Suprapubic skin (tissue), 4 donors: ENCODE measurements at places on chromosomes 6 and 20. TPM values are rescaled to one million over a fixed set of nuclear protein-coding genes. Genes with fewer than 3 reads are reported as not detected.

DNA sequence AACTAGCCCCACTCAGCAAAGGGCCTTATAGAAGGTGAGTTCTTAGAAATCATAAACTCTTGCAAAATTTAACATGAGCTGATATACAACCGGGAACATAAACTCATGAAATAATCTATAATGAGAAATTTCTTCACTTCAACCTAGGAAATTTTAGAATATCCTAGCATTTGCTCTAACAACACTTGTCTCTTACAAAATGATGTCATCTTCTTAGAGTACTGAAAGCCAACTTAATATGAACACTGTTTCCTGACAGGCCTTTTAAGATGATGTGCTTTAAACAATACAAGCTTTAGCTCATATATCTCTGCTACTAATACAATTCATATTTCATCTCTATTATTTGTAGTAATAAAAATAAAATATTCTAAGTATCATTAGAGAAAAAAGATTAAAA, 932 bp downstream of the PACRG start:
- H3K4me1 ChIP-seq, result peaks cover 16% of the 10 kb centered on the region
- no peaks in the 10 kb centered on the region for H3K27me3 ChIP-seq
- no peak overlapping the region for H3K27ac ChIP-seq

- H3K27ac ChIP-seq, result no peak overlapping the region
- H3K4me1 ChIP-seq, result no peaks in the 10 kb centered on the region
These were observed 25.3 kb upstream of the PROKR2 start for GRCh38 chr20:5342021-5342420.

DNA sequence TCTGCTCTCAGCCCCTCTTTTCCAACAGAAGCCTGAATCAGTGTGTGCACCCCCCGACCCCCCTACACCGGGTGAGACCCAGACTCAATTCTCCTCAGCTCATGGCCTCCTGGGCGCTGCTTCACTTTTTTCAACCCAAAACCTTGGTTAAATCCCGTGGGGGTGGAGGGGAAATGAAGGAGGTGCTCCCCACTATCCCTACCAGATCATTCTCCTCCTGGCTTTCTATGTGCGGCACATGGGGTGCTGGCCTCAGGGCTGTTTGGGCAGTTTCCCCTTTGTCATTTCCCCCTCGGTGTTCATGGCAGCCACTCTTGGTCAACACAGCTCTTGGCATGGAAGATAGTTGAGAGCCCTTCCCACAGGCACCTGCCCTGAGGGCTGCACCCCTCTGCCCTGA, 4.6 kb downstream of the CST4 start:
- DNase-seq, result no peak
- no peaks in the 10 kb centered on the region for H3K4me1 ChIP-seq
- no peaks in the 10 kb centered on the region for H3K36me3 ChIP-seq
- H3K27ac ChIP-seq, result no peak overlapping the region
- H3K4me3 ChIP-seq, result no peak overlapping the region

- H3K4me3 ChIP-seq, result peak overlapping the region; percentile 7
- H3K4me1 ChIP-seq, result peaks cover 60% of the 10 kb centered on the region
- H3K27me3 ChIP-seq, result no peaks in the 10 kb centered on the region
- peak overlapping the region; percentile 91 for H3K27ac ChIP-seq
- H3K36me3 ChIP-seq, result no peaks in the 10 kb centered on the region
These were observed 7.8 kb downstream of the ADTRP start for GRCh38 chr6:11770546-11771466.

DNA sequence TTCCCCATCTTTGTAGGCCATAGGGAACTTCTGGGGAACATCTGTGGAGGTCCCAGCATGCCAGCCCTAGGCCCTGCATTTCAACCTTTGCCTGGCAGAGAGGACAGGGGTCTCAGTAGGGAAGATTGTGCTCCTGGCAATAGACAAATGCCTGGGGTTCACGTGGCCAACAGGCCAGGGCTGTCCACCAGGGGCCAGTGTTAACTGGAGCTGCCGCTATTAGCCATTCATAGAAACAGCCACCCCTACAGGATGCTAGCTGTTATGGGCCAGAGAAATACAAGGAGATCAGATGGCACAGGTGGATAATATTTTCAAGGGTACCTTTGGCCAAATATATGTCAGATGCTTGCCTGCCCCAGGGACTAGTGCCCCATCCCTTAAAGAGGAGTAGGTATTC, 932.9 kb downstream of the QKI start:
- no peak overlapping the region for H3K27ac ChIP-seq
- H3K4me1 ChIP-seq, result no peaks in the 10 kb centered on the region
- no peak overlapping the region for H3K4me3 ChIP-seq
- no peaks in the 10 kb centered on the region for H3K36me3 ChIP-seq
- H3K27me3 ChIP-seq, result no peaks in the 10 kb centered on the region
- no peak for DNase-seq

DNA sequence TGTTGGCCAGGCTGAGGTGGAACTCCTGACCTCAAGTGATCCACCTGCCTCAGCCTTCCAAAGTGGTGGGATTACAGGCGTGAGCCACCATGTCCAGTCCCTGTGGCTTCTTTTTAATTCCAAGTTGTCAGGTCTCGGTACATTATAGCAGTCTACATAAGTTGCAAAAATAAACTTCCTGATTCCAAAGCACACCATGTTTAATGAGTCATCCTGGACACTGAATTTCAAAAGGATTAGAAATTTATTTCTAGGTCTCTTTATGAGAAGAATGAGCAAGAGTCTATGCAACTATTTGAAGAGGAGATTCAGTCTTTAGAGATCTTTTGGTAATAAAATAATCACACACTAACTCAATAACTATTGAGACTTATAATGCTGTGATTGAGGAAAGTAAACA, 63.9 kb upstream of the MCHR2 start:
- DNase-seq, result no peak
- H3K4me1 ChIP-seq, result no peaks in the 10 kb centered on the region
- no peak overlapping the region for H3K4me3 ChIP-seq
- no peaks in the 10 kb centered on the region for H3K27me3 ChIP-seq

GRCh38 chr6:94902974-94903628, 674.2 kb upstream of the MANEA start:
- no peak for DNase-seq
- no peak overlapping the region for H3K4me3 ChIP-seq
- no peaks in the 10 kb centered on the region for H3K4me1 ChIP-seq

GRCh38 chr6:48915591-48915990, 547.5 kb downstream of the MMUT start:
- no peak overlapping the region for H3K27ac ChIP-seq
- H3K27me3 ChIP-seq, result no peaks in the 10 kb centered on the region
- DNase-seq, result no peak

DNA sequence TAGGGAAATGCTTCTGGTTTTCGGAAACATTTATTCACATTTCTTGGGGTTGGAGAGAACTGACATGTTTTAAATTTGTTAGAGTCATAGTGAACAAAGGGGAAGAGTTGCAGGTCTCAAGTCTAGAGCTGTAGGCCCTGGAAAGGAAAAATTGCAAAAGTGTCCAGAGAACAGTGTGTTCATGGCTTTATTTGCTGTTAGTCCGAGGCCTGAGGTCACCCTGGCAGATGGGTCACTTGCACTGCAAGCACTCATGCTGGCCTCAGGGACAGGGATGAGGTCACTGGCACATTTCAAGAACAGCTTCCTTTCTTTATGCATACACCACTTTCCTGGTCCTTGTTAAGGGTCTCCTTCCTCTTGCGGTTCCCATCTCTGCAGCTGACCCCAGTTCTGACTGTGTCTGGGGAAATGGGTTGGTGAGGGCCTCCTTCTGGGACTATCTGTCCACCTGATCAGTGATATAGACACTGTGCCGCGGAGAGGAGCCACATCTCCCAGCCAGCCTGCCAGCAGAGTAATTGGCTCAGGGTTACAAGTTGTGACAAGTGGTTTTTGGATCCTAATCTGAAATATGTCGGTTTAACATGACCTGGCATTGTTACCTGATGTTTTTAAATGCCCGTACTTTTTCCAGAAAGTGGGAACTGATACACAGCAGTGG, 194.0 kb downstream of the EYA4 start:
- no peaks in the 10 kb centered on the region for H3K27me3 ChIP-seq
- H3K36me3 ChIP-seq, result no peaks in the 10 kb centered on the region

DNA sequence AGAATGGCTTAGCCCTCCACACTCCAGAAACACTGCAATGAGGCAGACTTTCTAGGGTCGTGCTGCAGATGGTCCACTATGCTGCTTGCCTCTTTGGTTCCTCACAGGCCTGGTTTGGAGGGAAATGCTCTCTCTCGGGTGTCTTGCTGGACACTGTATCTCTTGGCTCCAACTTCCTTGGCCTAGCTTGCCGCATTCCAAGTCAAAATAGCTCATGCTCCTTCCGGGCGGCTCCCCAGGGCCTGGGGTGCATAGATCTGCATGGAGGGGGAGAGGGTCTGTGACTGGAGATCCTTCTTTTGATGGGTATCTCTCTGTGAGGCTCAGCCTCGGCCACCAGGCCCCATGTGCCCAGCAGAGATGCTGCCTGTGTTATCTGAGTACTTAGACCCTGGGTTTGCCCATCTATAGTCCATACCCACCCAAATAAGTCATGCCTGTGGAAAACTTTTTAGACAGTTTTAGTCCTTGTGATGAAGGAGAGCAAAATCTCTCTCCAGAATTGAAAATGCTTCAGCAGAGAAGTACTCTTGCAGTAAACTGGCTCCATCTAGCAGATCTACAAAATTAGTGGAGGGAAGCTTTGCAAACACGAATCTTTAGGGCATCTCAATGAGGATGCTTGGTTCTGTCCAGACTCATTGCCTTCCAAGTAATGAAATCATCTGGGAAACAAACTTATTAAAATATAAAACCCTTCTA, 264.1 kb upstream of the RIN2 start:
- no peaks in the 10 kb centered on the region for H3K27me3 ChIP-seq
- H3K4me3 ChIP-seq, result no peak overlapping the region
- no peak for DNase-seq

DNA sequence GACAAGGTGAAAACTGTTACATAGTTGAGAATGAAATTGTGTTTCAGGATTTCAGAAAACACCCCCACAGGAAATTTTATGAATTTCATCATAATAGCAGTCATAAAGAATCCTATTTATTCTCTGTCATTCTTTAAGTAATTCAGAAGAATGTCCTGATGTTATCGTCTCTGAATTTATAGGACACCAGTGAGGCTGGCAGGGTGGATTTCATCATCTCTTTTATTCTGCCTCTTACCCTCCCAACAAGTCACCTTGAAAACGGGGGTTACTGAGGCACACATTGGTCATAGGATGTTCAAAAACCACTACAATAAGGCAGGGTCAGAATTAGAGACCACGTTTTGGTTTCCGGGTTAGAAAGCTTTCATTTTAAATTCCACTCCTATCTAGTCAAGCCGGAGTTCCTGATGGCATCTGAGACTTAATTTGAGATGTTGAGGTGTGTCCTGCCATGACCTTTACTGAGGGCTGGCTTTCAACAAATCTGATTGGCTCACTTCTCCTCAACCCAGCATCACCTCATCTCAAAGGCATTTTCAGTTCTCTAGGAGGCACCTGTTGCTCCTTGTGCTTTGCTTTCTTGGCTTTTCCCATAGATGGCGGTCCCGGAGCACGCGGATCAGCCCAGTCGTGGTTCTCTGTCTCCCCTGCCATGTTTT, 230.6 kb upstream of the SUPT3H start:
- no peaks in the 10 kb centered on the region for H3K27me3 ChIP-seq
- DNase-seq, result no peak
- H3K27ac ChIP-seq, result peak overlapping the region; percentile 35
- no peak overlapping the region for H3K4me3 ChIP-seq

- no peaks in the 10 kb centered on the region for H3K4me1 ChIP-seq
- no peaks in the 10 kb centered on the region for H3K27me3 ChIP-seq
- no peak for DNase-seq
- no peaks in the 10 kb centered on the region for H3K36me3 ChIP-seq
- H3K27ac ChIP-seq, result no peak overlapping the region
These were observed 498.7 kb downstream of the TENT5A start for GRCh38 chr6:81253821-81254220.

- no peak overlapping the region for H3K27ac ChIP-seq
- no peak for DNase-seq
- no peak overlapping the region for H3K4me3 ChIP-seq
- no peaks in the 10 kb centered on the region for H3K4me1 ChIP-seq
These were observed 17.0 kb upstream of the SAMD3 start for GRCh38 chr6:130239755-130240154.

DNA sequence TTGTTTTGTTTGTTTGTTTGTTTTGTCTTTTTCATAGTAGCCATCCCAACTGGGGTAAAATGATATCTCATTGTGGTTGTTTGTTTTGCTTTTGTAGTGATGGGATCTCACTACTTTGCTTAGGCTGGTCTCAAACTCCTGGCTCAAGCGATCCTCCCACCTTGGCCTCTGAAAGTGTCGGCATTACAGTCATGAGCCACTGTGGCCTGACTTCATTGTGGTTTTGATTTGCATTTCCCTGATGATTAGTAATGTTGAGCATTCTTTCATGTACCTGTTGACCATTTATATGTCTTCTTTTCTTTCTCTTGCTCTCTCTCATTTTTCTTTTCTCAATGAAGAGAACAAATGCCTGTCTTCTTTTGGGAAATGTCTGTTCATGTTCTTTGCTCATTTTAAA, 30.8 kb upstream of the HLA-DOA start:
- no peak overlapping the region for H3K27ac ChIP-seq
- H3K36me3 ChIP-seq, result no peaks in the 10 kb centered on the region
- H3K4me1 ChIP-seq, result no peaks in the 10 kb centered on the region
- no peak for DNase-seq
- no peaks in the 10 kb centered on the region for H3K27me3 ChIP-seq

DNA sequence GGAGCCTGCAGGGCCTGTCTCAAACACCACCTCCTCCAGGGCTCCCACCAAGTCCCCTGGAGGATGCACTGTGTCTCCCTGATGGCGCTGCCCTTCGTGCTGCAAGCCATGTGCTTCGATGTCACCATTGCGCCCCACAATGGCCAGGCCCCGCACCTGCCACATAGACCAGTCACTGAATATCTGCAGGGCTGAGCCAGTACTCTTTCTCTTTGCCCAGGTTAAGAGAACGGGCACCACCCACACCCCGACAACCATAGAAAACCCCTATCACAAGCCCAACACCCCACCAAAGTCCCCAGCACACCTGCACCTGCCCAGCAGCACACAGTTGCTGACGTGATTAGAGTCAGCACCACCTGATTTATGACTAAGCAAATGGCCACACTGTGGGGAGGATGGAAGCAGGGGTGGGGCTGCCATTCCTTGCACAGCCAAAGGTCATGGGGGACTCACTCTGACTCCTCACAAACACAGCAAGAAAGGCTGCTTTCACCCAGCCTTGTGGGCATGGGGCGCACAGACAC, 104.3 kb downstream of the SLC23A2 start:
- H3K36me3 ChIP-seq, result peaks cover 8% of the 10 kb centered on the region
- no peak for DNase-seq
- H3K4me1 ChIP-seq, result peaks cover 21% of the 10 kb centered on the region
- no peaks in the 10 kb centered on the region for H3K27me3 ChIP-seq

The C6orf141 gene
- 9.8 TPM for total RNA-seq

The APOBEC2 gene
- not detected for total RNA-seq

The ABCC10 gene
- total RNA-seq, result 22.8 TPM

The HEBP2 gene
- total RNA-seq, result 82.9 TPM

The GJA10 gene
- total RNA-seq, result not detected

The TSPYL4 gene
- 18.7 TPM for total RNA-seq

The EDN1 gene
- 18.7 TPM for total RNA-seq

The FAM83C gene
- 68.8 TPM for total RNA-seq

The STX11 gene
- 21.1 TPM for total RNA-seq

The NOX3 gene
- total RNA-seq, result not detected

The ATP6V1G2 gene
- 1.6 TPM for total RNA-seq
